ENCODE measurements at places on chromosomes 2 and 18.

GRCh38 chr18:23684515-23685197 is 4.6 kb upstream of the LAMA3 start:
- no peak for DNase-seq

DNA sequence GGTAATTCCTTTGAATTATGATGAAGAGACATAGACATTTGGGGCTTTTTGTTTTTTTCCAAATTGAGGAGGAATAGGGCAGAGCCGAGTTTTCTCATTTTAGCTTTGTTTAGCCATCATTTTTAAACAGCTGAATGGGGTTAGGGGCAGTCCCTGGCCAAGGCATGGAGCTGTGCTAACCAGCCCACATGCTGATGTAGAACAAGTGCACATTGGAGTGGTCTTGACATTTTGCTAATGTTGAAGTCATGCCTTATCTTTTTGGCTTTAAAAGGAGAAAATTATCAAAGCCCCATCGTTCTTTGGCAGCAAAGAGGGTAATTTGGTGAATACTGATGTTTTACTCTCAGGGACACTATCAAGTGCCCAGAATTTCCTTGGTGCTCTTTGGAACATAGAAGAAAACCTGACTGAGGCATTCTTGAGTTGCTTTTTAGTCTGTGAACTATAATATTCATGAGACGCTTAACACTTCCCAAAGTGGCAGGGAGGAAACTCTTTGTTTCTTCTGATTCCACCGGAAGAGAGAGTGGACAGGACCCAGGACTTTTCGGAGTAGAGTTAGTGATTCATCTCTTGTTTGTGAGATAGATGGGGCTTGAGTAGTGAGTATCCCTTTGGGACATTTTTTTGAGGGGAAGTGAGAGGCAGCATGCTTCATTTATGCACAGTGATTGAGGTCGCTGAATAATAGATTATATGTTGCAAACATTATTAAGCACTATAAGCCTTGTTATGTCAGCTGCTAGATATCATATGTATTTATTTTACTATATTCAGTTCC is 45.0 kb downstream of the MTA3 start:
- DNase-seq = no peak

GRCh38 chr2:167544602-167545001 is 656.3 kb downstream of the XIRP2 start:
- DNase-seq = no peak

DNA sequence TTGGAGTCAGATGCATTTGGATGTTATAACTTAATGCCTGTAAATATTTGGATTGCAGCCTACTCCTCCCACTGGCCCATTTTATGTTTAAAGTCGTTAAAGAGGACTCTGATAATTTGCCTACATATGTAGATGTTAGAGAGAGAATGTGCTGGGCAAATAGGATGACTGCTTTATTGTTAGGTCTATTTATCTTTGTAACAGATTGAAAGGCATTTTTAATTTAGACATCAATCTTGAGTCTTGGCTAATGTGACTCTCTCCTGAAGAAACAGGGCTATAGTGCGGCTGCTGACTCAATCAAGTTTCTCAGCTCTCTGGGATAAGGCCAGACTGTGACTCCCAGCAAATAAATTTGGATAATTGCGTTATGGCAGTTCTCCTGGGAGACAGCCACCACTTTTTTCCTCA is 1101.4 kb downstream of the CBLN2 start:
- no peak for DNase-seq

DNA sequence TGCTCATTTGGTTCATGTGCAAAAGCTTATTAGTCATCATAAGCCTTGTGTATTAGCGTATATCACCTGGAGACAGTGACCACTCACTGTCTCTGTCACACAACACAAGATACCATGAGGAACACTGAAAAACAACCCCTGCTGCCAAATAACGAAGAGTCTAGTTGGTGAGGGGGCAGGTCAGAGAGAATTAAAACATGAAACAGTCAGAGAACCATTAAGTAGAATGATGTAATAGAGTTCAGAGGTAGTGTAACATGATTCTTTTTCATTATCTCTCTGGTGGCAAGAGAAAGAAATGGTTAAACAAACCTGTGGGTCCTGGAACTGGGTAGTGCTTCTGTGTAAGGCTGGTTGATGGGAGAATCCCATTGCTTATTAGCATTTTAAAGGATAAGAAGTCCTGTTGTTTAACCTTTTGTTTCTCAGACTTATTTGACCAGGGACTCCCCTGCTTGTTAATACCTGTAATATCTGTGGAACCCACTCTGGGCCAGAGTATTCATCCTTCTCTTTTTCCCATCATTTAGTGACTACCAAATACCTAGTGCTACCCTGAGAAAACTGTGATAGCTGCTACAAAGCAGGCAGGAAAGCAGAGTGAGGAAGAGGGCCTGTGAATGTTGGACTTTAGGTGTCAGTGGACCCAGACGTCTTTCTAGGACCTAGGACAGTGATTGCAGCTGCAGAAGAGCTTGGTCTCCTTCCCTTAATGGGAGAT is 38.0 kb downstream of the PTRHD1 start:
- no peak for DNase-seq

DNA sequence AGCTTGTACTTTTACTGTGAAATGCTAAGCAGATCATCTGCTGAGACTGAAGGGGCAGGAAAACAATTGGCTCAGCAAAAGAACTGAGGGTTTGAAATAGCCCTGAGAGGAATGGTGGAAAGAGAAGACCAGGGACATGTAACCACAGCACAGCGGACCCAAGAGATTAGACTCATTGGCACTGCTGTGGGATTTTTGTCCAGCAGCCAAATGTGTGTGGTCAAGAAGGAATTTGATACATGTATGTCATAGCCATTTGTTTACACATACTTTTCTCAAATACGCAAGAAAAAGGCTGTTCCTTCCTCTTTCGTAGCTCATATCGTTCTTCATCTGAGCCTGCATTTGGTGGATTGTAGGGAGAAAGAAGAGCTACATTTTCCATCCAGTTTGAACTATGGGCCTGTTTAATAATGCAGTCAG is 73.8 kb downstream of the TRABD2A start:
- peak; percentile 92 for DNase-seq

DNA sequence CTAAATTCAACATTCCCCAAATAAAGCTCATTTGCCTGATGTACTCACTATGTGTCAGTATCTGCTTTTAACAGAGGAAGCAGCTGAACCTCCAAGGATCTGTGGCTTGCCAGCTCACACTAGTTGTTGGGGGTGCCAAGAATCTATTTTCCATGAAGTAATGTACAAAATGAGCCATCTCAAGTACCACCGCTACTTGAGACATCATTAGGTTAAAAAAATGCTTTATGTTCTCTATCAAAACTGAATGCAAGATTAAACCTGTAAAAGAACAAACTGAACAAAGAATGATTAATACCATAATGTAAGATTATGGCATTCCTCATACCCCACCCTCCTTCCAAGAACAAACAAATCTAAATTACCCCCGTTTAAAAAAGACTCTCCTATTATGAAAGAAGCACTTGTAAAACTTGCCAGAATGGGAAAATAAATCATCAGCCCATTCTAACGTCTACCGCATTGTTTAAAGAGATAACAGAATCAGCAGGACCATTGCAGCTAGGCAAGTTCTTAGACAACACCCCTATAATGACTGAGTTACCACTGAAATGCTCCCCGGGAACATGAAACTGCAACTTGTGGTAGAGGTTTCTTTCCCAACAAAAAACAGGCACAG is 471.6 kb downstream of the DLGAP1 start:
- no peak for DNase-seq

DNA sequence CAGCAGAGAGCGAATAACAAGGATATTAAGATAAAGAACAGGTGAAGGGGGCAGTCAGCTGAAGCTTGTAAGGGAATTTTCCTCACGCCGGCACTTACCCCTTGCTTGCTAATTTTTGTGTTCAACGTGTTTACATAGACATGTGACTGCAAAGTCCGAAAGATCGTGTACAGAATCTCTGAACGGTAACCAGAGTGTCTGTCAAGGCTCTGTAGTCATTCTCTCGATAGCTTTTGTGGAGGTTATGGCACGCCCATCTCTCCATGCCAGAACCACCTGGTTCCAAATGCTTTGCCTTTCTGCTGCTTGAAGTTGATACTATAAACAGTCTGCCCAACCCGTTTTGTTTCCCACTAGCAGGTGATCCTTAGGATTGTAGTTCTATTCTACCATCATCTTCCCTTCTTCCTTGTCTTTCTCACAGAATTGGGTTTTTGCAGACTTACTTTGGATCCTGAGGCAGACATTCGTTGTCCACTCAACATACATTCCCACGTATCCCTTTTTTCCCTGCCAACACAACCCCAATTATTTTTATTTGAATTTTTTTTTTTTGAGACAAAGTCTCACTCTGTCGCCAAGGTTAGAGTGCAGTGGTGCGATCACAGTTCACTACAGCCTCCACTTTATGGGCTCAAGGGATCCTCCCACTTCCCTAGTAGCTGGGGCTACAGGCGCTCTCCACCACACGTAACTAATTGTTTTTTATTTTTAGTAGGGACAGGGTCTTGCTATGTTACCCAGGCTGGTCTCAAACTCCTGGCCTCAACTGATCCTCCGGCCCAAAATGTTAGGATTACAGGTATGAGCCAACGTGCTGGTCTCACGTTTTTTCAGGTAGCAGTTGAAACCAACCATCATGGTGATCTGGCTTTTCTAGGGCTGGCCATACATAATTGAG is 1.3 kb upstream of the USP34 start:
- DNase-seq = no peak
